ENCODE measurements at places on chromosomes 7 and 10.

GRCh38 chr10:99979066-99979685 lies 30.6 kb downstream of the DNMBP start:
- no peak for DNase-seq

DNA sequence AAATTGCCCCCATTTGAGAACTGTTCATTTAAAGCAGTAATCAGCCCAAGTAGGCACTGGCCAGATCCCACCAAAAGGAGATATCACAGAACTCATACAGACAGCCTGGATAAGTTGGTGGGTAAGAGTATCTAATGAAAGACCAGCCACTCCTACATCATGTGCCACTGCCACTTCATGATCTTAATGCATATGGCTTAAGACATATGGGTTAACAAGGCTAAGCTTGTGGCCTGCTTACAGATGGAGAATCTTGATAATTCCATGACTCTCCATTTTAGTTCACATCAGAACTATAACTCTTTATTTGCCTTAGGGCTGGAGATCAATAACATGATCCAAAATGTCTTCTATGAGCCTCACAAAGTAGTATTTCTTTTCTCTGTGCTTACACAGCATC lies 6.8 kb upstream of the IFIT1B start:
- DNase-seq = no peak

GRCh38 chr10:43038783-43039623 lies 37.9 kb upstream of the RET start:
- DNase-seq = no peak

DNA sequence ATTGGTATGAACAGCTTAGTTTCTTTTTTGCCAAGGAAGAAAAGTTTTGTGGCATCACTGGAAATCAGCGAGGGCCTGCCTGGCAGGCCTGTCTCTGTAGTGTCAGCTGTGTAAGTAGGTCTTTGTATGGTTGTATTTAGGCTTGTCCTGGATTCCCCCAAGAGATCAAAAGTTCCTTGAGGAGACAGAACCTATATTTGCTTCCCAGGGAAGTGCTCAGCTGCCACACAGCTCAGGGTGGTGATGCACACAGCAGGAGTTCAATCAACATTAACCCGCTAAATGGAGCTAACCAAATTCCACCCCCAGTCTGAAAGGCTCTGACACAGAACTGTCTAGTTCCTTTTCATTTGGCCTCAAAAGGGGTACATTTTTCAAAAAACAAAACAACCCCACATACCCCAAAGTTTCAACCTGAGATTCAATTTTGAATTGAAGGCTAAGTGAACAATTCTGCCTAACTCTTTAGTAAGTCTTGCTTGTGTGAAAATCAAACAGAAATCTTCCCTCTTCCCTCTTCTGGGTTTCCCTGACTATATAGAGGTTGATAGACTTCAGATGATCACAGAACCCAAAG lies 124.4 kb downstream of the CLEC2L start:
- DNase-seq = no peak

DNA sequence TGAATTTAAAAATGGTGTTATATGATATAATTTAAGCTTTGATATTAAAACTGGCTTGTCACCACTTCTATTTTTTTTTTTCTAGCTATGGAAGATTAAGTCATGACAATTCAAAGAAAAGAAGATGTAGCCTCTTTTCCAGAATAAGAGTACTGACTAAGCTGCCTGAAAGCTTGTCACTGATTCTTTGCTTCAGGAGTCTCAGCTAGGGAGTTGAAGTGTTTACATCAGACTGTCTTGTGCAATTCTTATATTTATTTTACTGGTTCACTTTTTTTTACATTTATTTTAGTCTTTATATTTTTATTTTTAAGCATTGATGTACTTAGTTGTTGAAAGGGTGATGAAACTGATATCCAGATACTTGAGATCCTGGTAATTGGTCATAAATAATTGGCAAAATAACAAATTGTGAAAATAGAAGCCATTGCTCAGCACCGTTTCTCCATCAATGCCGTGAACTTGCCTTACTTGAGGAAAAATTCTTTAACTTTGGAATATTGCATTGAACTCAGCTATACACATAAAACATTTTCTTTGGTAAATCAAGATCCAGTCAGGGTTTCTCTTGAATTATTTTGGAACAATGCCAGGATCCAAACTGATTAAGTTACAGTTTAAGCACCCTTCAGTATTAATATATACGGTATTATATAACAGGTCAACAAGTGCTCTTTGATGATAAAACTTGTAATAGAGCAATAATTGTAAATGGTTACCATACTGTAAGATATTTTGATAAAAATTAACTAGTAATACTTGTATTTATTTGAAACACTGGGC lies 156.4 kb downstream of the PHTF2 start:
- DNase-seq = no peak

- DNase-seq = no peak
Observed at GRCh38 chr7:36742911-36743775, 18.8 kb upstream of the AOAH start.

DNA sequence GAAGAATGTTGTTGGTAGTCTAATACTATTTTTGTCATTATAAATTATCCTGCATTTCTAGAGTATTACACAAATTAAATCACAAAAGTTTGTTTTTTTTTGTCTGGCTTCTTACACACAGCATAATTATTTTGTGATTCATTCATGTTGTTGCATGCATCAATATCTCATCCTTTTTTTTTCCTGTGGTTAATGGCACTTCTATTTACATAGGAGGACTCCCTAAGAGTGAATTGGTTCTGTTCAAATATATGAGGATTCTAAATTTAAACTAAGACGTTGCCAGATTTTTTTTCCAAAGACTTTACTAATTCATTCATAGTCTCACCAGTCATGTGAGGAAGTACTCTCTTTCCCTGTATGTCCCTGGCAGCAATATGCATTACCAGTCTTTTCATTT lies 303.3 kb downstream of the GPR37 start:
- no peak for DNase-seq

DNA sequence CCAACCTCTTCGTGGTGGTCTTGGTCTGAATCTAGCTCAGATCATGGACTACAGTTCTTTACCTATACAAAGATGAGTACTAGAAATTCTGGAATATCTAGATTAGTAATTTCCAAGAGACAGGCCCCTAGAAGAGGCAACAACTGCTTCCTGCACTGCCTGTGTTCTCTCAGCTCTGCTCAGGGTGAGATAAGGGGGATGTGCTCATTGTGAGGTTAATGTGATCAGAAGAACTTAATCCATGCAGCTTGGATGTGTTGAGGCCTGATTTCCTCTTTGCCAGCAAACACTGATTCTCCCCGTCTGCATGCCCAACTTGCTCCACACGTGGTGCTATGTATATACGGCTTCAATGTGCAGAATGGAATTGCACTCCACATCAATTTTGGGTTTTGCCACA lies 268.0 kb downstream of the PHTF2 start:
- no peak for DNase-seq

- DNase-seq = no peak
Observed at GRCh38 chr7:106620676-106621075, 40.3 kb downstream of the CCDC71L start.

DNA sequence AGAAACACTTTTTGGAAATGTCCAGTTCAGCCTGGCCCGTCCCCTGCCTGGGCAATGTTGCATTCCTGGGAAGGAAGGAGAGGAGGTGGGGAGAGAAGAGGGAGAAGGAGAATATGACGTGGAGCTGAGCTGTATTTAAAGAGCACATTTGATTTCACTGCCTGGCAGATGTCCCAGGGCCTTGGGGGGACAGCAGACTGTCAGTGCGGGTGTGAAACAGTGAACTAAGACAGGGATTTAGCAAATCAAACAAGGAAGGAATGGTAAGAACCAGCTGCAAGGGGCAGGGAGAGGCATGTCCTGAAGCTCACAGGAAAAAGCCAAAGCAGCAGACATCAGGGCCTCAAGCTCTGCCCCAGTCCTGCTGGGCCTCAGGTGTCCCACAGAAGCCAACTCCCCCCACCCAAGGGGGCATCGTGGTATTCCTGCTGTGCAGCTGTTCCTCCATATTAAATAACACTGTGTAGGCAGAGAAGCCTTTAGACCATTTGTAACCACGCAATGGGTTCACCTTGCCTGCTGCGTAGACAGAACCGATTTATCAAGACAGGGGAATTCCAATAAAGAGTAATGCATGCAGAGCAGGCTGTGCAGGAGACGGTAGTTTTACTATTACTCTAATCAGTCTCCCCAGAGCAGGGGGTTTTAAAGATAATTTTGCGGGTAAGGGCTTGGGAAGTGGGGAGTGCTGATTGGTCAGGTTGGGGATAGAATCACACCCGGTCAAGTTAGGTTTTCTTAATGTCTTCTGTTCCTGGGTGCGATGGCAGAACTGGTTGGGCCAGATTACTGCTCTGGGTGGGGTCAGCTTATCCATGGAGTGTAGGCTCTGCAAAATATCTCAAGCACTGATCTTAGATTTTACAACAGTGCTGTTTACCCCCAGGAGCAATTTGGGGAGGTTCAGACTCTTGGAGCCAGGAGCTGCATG lies 18.3 kb downstream of the LEP start:
- no peak for DNase-seq

- no peak for DNase-seq
Observed at GRCh38 chr7:98133181-98133580, 26.5 kb downstream of the LMTK2 start.

GRCh38 chr10:79051766-79052165 lies 17.0 kb upstream of the ZMIZ1 start:
- no peak for DNase-seq

- no peak for DNase-seq
Observed at GRCh38 chr10:125838802-125839575, 15.6 kb downstream of the BCCIP start.

GRCh38 chr10:4506095-4506494 lies 319.9 kb upstream of the AKR1E2 start:
- no peak for DNase-seq

GRCh38 chr10:119759832-119760231 lies 34.0 kb downstream of the INPP5F start:
- no peak for DNase-seq

DNA sequence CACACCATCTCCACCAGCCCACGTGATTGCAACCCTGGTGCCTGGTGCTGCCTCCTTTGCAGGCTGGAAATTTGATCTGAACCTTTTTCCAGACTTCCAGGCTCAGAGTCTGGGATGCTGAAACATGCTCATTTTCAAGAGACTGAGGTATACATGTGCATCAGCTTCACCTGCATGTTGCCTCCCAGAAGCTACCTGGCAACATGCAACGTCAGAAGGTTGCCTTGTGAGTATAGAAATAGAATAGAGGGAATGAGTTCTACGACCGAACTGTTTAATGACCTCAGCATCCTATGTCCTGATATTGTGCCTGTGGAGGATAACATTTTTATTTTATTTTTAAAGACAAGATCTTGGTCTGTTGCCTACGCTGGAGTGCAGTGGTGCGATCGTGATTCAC lies 1.9 kb upstream of the ZNF212 start:
- DNase-seq = no peak

GRCh38 chr10:124387078-124387874 lies 31.4 kb downstream of the OAT start:
- no peak for DNase-seq

- no peak for DNase-seq
Observed at GRCh38 chr10:114375047-114375446, 29.3 kb downstream of the AFAP1L2 start.

DNA sequence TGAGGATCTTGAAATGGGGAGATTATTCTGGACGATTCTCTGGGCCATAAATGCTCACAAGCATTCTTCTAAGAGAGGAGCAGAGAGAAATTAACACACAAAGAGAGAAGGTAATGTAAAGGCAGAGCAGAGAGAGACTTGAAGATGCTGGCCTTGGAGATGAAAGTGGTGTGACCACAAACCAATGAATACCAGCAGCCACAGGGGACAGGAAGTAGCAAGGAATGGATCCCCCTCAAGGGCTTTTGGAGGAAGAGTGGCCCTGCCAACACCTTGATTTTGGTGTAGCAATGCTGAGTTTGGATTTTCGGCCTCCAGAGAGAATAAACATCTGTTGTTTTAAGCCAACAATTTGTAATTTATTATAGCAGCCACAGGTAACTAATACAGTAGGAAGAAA lies 1155.6 kb downstream of the TYW1 start:
- DNase-seq = no peak

DNA sequence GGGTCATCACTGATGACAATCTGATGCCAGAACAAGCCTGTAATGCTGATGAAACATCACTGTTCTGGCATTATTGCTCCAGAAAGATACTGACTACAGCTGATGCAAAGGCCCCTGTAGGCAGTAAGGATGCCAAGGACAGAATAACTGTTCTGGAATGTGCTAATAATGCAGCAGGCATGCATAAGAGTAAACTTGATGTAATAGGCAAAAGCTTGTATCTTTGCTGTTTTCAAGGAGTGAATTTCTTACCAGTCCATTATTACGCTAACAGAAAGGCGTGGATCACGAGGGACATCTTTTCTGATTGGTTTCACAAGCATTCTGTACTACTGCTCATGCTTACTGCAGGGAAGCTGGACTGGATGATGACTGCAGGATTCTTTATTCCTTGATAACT lies 18.7 kb downstream of the LCOR start:
- no peak for DNase-seq

DNA sequence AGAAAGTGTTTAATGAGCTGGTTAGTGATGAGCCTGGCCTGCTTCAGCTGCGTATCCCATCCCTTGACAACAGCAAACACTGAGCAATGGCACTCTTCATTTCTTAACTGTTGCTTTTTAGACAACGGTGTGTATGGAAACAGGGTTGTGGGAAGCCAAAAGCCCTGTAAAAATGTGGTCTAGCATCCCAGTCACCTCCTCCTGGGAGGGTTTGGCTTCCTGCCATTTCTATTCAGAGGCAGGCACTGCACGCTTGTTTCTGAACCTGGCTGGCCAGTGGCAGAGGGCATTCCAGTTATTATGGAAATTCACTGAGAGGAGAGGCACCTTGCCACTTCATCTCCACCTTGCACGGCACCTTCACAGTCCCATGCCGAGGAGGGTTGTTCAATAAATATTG lies 123.0 kb upstream of the ADARB2 start:
- DNase-seq = no peak

- DNase-seq = no peak
Observed at GRCh38 chr7:157529768-157530560, 193.2 kb downstream of the DNAJB6 start.

- no peak for DNase-seq
Observed at GRCh38 chr7:69822386-69822785, 224.1 kb downstream of the AUTS2 start.

GRCh38 chr10:119919826-119920225 lies 27.3 kb downstream of the SEC23IP start:
- DNase-seq = no peak

- DNase-seq = no peak
Observed at GRCh38 chr7:143388491-143389101, 7.5 kb downstream of the ZYX start.

- DNase-seq = no peak
Observed at GRCh38 chr10:59960751-59961150, 54.4 kb upstream of the CCDC6 start.

- no peak for DNase-seq
Observed at GRCh38 chr7:2661602-2662272, 26.3 kb upstream of the AMZ1 start.

- no peak for DNase-seq
Observed at GRCh38 chr10:89388806-89389205, 3.6 kb upstream of the IFIT1 start.

DNA sequence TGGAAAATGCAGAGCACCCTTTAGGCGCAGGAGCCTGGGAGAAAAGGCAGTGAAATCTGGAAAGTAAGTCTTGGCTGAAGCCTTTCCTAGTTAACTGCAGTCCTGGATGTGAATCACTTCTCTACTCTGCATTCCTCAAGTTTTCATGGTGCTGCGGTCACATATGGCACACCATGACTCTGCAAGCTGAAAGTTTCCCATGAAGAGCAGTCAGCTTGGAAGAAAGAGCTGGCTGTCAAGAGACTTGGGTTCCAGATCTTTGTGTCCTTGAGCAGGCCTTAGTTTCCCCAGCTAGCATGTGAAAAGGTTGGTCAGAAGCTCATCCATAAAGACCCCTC lies 548.3 kb downstream of the SORCS3 start:
- DNase-seq = no peak

Data from stimulated activated CD4-positive, alpha-beta T cell treated with anti-CD3 and anti-CD28 coated beads, Interleukin-4, amount 100 ng/mL, for 48 hours (primary cell).